ENCODE measurements at places on chromosomes 4 and X. TPM values are rescaled to one million over a fixed set of nuclear protein-coding genes. Genes with fewer than 3 reads are reported as not detected.
A peak's percentile ranks its signal among the peaks of the same experiment; 100 is the strongest.

FOXR2 gene
- not detected for total RNA-seq

OTC gene
- not detected for total RNA-seq

L1CAM gene
- 17.5 TPM for total RNA-seq

NKX3-2 gene
- total RNA-seq: 1.4 TPM

TMEM35A gene
- total RNA-seq: 1.7 TPM

EPGN gene
- not detected for total RNA-seq

PNMA3 gene
- 1.2 TPM for total RNA-seq

NUP54 gene
- 58.5 TPM for total RNA-seq

- no peak for DNase-seq
These were observed 17.6 kb upstream of the HS3ST1 start for GRCh38 chr4:11446155-11446811.

DNA sequence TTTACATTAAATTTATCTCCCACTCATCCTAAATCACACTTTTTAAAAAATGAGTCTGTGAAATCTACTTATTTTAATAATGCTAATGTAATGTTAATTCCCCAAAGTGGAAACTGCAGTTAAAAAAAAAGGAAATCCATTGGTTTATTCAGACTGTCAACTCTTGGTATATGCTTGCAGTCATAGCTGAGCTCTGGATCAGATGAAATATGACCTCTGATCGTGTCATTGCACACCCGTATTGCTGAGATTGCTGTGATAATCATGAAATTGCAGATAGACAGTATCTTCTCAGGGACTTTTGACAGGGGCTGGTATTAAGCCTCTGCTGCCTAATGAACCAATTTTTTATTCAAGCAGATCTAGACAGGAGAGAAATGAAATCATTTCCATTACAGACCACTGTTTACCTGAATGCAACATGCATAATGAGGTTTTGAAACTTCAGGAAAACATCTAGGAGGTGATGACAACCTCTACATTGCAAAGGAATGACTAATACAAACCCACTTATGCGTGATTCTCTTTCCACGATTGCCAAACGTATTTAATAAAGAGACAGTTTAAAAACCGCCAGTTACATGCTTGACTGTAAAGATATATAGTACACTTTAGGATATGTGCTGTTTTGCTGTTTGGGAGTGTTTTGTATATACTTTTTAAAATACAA, 138.3 kb upstream of the PUDP start:
- DNase-seq: no peak

GRCh38 chr4:101439926-101440325, 92.6 kb upstream of the PPP3CA start:
- no peak for DNase-seq

GRCh38 chrX:153688071-153688470, 345 bp downstream of the SLC6A8 start:
- no peak for DNase-seq

DNA sequence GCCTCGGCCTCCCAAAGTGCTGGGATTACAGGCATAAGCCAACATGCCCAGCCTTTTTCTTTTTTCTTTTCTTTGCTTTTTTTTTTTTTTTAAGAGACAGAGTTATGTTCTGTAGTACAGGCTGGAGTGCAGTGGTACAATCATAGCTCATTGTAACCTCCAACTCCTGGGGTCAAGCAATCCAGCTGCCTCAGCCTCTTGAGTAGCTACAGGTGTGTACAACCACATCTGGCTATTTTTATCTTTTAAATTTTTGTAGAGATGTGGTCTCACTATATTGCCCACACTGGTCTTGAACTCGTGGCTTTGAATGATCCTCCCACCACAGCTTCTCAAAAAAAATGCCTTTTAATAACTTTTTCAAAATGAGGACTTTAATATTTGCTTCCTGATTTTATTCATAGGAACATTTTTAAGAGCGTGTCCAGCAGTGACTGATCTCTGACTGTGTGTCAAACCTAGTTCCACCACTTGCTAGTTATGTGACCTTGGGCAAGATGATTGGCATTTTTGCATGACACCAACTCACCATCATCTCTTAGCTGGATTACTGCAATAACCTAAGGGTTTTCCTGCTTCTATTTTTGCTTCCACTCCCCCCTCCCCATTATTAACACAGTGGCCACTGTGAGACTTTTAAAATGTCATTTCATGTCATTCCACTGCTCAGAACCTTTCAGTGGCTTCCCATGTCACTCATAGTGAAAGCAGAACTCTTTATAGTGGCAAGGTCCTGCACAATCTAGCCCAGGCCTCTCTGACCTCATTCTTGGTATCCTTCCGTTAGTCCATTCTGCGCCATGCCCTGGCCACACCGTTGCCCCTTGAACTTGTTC, 4.5 kb upstream of the TNIP3 start:
- no peak for DNase-seq

DNA sequence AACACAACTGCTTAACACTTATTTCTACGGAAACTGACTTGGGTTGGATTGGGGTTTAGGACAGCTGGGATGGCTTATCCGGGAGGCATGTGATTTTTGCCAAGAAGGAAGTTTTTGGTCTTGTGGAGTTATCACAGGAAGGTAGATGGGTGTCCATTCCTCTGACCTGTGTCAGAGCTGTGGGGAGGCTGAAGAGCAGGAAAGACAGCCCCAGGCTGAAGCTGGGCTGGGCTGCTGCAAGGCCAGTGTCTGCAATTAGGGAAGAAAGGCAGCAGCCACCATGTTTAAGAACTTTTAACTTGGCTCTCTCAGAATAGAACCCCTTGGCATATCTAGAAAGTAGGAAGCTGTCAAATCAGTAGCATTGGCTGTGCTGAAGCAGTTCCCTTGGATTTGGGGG, 42.3 kb downstream of the CCNG2 start:
- no peak for DNase-seq

- DNase-seq: peak; percentile 63
These were observed 5.6 kb upstream of the CT47C1 start for GRCh38 chrX:119067023-119067739.

DNA sequence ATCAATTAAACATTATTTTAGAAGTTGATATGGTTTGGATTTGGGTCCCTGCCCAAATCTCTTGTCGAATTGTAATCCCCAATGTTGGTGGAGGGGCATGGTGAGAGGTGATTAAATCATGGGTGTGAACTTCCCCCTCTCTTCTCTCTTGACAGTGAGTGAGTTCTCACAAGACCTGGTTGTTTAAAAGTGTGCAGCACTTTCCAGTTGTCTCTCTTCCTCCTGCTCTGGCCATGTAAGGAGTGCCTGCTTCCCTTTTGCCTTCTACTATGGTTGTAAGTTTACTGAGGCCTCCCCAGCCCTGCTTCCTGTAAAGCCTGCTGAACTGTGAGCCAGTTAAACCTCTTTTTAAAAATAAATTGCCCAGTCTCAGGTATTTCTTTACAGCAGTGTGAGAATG, 141.4 kb downstream of the GALNTL6 start:
- no peak for DNase-seq

DNA sequence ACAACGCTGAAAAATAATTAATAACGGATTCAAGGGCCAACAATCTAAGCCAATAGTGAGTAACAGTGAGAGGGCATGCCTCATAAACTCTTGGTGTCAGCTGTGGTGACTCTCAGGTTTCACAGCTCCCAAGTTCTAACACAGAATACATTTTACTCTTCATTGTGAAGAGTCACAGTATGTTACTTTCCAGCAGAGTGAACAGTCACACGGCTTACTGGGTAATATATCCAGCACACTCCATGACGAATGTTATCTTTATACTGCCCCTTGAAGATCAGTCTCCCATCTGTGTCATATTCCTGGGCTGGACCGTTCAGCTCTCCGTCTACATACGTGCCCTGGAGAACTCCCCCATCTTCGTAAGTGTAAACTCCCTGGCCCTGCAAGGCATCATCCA, 23.1 kb downstream of the SETD7 start:
- DNase-seq: peak; percentile 89

GRCh38 chr4:63505714-63506460, 903.4 kb downstream of the TECRL start:
- DNase-seq: no peak

DNA sequence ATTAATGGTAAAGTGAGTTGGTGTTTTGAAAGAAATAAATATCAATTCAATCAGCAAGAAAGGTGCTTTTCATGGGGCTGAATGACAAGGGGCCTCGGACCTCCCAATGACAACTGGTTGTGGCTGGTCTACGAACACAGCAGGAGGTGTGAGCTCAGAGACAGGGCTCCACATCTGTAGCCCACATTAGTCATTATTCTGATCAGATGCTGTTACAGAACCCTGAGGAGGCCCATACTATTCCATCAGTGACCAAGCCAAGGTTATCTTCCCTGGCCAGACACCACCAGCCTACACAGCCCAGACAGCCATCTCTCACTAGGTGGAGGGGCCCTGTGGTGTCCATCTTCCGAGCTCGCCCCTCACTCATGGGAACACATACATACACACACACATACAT, 168.8 kb downstream of the SH3KBP1 start:
- no peak for DNase-seq

GRCh38 chrX:153954558-153955227, 10.2 kb upstream of the RENBP start:
- no peak for DNase-seq

GRCh38 chrX:68429216-68429615, 4.1 kb downstream of the OPHN1 start:
- no peak for DNase-seq

DNA sequence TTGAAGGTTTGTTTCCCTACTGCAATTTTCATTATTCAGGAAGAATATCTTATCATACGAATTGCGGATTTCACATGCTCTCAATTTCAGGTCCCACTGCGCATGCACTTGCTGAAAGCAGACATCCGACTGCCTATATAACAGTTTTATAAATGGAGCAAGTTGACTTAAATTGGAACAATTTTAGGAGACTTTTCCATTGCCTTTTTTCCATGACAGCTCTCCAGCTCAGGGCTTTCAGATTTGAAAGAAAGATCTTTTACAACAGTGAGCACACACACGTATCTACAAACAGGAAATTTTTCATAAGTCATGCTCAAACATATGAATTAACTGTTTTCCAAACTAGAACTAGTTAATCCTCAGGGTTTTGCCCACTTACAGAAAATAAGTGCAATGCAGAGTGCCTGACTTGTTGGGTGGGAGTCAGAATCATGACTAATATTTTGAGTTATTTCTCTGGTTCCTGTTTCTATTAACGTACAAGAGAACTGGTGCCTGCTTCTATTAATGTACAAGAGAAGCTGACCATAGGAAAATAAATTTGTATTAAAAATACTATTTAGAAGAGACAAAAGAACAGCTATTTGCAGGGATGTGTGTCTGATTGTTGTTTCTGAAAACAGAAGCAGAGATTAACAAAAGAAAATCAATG, 137.9 kb downstream of the GPC3 start:
- DNase-seq: no peak

DNA sequence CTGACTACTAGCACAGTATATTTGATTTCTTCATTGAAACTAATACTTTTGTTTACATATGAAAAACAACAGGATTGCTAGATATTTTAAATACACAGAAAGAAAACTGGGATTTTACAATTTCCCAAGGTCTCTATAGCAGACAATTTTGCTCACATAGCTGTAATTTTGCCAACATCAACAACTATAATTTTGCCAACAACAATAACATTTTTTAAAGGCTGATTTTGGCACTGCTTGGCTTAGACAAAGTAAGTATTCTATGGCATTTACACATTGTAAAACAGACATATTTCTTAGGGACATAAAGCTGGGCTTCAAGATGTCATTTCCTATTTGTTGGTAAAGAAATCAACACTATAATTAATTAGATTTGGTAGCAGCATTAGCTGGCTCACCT, 922.1 kb downstream of the RAB28 start:
- no peak for DNase-seq

GRCh38 chr4:74044677-74045076, 6.2 kb upstream of the CXCL3 start:
- no peak for DNase-seq

DNA sequence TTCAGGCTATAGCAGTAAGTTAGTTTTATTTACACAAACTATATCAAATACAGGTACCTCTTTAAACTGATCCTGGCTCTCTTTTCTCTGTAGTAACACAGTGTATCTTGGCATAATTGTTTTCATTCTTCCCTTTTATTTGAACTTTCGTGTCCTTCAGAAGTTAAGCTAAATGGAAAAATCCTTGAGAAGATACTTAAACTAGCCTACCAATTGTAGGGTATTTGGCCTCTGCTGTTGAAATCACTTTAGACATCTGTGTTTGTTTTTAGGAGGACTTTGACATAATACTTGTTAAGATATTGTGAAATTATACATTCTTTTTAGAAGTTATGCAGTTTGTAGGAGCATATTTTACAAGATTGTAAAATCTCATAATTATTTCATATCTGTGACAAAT, 90.3 kb upstream of the GK2 start:
- DNase-seq: no peak

DNA sequence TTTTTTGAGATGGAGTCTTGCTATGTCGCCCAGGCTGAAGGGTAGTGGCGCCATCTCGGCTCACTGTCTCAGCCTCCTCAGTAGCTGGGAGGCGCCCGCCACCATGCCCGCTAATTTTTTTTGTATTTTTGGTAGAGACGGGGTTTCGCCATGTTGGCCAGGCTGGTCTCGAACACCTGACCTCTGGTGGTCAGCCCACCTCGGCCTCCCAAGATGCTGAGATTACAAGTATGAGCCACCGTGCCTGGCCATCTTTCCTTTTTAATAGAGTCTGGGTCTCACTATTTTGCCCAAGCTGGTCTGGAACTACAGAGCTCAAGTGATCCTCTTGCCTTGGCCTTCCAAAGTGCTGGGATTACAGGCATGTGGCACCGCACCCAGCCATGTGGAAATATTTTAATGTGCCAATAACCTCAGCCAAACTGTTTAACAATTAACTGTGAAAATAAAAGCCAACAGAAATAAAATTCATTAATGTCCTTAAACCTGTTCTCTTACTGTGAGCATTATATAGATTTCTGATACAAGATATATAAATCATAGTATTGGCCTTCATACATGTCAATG, 16.3 kb downstream of the PDS5A start:
- no peak for DNase-seq

- DNase-seq: peak; percentile 21
These were observed 4.2 kb downstream of the CPEB2 start for GRCh38 chr4:15006416-15007024.

GRCh38 chrX:119729408-119730201, 28.8 kb upstream of the SOWAHD start:
- DNase-seq: peak; percentile 69

DNA sequence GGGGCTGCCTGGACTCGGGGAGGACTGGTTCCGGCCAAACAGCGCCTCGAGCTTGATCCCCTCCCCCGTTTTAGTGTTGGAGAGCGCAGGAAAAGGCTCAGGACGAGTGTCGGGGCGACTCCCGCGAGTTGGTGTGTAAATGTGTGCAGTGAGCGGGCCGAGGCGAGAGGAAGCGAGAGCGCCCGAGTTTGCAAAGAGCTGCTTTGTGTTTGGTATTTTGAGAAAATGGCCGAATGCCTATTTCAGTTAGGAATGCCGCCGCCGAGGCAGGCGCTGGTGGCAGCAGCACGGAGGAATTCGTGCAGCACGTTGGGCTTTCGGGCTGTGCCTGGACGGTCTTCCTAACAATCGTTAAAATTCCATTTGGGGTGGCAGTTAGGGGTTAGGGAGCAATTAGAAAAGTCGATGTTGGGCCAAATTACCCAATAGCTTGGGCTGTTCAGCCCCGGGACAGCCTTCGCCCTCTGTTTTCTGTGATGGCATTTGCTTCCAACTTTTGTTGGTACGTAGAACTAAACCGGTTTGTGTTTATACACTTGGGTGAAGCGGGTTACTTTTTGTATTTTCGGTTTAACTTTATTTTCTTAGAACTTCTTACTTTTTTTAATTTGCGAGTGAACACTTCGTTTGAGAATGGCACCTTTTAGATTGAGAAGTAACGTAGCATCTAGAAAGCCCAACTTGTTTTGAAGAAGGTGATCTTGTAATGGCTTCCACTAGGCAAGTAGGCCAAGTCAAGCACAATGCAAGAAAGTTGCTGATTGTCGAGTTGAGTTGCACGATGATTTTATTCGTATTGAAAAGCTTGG, 1.6 kb downstream of the REST start:
- peak; percentile 74 for DNase-seq

GRCh38 chr4:89800012-89800516, 36.9 kb downstream of the SNCA start:
- peak; percentile 55 for DNase-seq

Measured in tongue (tissue), 3 donors.